Activated T-helper 1 cell treated with anti-CD3 and anti-CD28 coated beads, Interleukin-2, amount 50 U/mL, for 16 hours (primary cell): ENCODE measurements at places on chromosomes 7 and 10.

DNA sequence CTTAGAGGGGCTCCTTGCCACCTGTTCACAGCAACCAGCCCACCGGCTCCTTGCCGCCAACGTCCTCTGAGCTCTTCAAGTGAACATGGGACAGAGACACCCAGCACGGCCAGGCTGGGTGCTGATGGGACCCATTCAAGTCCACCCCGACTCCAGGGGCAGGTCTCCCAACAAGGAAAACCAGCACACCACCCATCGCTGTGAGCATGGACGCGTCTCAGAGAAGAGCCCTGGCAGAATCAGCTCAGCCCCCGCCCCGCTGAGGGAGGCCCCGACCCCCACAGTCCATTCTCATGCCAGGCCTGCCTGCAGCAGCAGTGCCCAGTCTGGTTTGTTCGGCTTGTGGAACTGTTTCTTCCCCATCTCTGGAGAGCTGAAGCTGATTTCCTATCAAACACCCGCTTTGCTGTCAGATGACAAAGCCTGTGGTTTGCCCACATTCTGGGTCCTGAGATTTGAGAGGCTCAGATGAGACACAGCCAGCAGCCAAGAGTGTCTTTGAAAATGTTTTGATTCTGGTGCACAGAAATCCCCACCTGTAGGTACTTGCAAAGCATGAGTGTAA is 216.6 kb downstream of the ZMYND11 start:
- no peak for DNase-seq

GRCh38 chr10:123777881-123778280 is 111.7 kb downstream of the GPR26 start:
- DNase-seq = no peak

DNA sequence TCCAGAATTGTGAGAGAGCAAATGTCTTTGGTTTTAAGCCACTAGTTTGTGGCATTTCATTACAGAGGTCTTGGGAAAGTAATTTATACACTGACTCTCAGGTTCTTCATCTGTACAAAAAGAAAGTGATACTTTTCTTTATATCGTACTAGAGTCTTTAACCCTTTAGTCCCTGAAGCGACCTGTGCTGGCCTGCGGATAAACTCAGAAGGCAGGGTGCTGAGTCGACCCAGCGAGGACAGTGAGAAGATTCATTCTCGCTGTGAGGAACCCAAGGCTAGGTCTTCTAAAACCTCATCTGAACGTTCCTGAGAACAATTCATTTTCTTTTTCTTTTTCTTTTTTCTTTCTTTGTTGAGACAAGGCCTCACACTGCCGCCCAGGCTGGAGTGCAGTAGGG is 514.2 kb upstream of the MGMT start:
- no peak for DNase-seq

GRCh38 chr10:44713307-44713706 is 197.8 kb upstream of the TMEM72 start:
- no peak for DNase-seq

GRCh38 chr7:133931053-133931452 is 196.1 kb upstream of the LRGUK start:
- no peak for DNase-seq

GRCh38 chr10:79342295-79342761 is 4.9 kb upstream of the PPIF start:
- no peak for DNase-seq

DNA sequence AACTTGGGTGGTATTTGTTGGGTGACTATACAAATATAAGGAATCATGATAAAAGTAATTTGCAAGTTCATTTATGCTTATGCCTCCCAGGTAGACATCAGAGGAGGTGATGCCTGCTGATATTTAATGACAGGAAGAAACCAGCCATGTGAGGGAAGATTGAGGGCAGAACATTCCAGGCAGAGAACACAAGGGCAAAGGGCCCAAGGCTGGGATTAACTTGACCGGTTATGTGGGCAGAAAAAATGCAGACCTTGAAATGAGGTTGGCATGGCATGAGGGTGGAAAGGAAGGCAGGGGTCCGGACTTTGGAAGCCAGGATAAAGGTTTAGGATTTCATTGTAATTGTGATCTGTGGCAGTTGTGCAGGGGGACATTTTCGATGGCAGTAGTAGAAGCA is 68.0 kb upstream of the MTPN start:
- DNase-seq = no peak

DNA sequence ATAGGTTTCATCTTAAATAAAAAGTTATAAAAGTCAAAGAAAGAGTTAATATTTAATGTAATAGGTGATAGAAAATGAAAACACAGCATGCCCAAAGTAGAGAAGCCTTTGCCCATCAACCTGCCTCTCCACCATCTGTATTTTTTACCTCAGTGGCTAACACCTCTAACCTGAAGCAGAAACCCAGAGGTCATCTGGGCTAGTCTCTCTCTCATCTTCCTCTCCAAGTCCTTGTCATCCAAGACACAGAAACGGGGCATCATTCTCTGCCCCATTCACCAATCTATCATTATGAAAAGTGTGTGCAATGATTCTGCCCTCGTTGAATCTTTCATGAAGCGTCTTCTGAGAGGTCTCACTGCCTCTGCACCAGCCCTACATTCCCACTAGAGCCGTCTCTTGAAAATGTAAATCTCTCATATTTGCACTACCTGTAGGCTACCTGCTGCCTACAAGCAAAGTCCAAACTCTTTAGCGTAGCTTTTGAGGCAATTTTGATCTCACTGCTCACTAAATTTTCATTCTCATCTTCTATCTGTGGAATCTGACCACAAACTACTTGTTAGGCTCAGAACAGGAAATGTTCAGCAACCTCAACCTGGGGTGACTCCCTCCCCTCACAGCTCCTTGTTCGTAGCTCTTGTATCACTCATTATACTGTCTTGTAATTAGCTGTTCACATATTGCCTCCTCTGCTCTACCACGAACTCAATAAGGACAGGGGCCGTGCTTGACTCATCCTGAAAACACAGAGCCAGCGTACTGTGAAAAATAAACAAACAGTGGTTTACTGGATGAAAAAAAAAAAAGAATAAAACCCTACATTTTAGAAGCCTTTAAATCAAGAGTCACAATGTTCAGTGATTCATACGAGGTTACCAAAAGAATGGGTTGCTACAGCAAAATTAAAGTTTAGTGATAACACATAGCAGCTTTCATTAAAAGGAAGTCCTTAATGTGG is 83.1 kb downstream of the CTNNA3 start:
- peak; percentile 18 for DNase-seq

DNA sequence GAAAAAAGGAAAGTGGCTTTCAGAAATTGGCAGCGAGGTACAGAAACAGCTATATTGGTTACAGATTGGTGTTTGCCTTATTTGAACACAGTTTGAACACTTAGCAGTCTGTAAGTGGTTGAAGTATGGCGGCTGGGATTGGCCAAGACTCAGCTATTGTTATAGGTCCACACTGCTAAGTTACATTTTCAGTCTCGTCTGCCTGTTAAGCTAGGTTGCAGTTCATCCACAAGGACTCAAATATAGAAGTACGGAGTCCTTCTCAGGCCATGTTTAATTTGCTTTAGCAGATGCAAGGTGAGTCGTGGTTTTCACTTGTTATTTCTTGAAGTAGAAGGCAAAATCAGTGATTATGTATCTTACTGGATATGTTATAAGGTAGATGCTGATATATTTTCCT is 73.1 kb downstream of the STK31 start:
- DNase-seq = no peak

DNA sequence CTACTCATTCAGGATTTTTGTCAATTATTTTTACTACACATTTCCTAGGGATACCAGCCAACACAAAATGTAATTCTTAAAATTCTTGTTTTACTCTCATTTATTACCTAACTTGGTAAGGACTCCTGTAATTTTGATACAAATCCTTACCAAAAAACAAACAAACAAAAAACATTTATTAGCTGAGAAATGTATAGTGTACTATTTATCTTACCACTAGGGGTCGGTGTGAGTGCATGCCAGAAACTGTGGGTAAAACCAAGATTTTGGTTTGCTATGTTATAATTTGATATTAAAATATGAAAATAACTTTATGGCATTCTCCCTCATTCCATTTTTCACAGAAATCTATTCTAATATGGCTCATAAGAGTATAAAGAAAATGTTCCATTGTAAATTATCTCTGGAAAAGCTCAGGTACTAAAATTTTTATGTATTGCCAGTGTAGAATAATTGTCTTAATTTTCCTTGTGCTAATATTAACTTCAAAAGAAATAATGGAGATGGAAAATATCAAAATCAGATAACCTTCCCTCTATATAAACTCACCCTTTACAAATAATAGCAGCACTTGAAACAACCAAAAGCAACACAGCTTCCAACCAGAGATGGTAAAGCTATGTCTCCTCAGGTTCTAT is 290.8 kb upstream of the PCDH15 start:
- DNase-seq = no peak

DNA sequence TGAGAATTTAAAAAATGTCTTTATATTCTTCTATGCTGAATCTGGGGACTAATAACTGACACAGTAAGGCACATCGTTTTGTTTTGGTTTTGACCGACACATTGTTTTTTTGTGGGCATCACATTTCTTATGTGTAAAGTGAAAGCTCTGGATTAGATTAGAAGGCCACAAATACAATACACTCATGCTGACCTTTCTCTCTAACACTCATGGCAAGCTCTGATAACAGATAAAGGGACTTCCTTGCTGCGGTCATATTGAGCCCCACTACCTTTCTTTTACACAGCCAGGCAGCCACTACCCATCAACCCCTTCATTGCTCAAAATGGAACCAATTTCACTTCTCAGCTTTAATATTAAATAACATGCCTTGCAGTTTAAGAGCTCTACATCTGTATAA is 26.0 kb downstream of the PPP1R3A start:
- no peak for DNase-seq

DNA sequence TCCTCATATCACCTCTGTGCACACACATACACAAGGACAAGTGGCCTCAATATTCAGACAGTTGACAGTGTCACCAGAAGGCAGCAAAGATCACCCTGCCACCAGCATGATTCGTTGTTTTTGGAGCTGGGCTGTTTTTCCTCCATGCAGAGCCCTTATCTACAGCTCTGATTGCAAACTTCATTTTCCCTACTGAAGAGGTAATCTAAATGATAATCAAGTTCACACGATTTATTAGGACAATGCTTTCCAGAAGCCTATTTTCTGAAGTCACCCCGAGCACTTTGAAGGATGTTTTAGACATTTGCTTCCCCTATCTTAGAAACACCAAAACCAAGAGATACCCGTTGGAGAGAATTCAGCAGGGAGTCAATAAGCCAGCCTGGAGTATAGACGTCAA is 46.0 kb upstream of the ADAM12 start:
- DNase-seq = no peak

- DNase-seq = no peak
These were observed 4.2 kb upstream of the OPN4 start for GRCh38 chr10:86650151-86650550.

GRCh38 chr10:1624240-1624639 is 113.1 kb downstream of the ADARB2 start:
- DNase-seq = no peak

DNA sequence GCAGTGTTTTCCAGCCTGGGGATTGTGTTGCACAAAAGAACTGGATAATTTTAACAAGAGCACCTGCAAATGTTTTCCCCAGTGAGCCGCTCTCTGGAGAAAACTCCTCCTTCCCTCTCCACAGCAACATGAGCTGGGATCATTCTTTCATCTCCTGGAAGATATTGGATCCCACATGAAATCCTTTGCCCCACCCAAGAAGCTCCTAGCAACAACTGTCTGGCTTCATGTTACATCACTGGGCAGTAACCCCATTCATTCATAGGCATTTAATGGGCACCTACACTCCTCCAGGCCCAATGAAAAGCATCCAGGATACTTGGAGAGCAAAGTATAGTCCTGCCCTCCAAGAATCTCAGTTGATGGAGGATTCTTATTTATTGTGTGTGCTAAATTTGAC is 27.2 kb downstream of the LSM5 start:
- no peak for DNase-seq

DNA sequence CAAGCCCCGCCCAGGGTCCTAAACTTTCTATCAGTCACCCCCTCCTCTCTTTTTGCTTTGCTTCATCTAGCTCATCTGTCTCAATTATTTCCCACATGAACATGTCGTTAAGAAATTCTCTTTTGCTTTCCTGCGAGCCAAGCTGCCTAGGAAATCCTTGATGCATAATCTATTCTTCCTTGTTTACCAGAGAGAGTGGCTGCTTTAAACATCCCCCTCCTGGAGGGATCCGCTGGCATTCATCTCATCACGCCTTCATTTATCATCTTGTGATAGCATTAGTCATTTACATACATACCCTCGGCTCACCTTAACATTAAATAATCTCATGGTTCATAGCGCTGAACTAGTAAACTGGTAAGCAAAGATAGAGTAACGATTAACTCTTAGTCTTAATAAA is 96.7 kb downstream of the ANK3 start:
- no peak for DNase-seq

- DNase-seq = no peak
These were observed 23.6 kb downstream of the FGFR2 start for GRCh38 chr10:121574519-121575166.

- DNase-seq = no peak
These were observed 74.6 kb downstream of the ORC5 start for GRCh38 chr7:104133238-104133637.

- no peak for DNase-seq
These were observed 51.9 kb downstream of the SLC29A4 start for GRCh38 chr7:5334671-5335070.

GRCh38 chr10:50972591-50972990 is 87.2 kb upstream of the A1CF start:
- no peak for DNase-seq

GRCh38 chr10:29256019-29256418 is 32.9 kb upstream of the LYZL1 start:
- DNase-seq = no peak

- DNase-seq = no peak
These were observed 327 bp upstream of the FIS1 start for GRCh38 chr7:101245147-101245668.

- DNase-seq = no peak
These were observed 58.8 kb upstream of the ABLIM1 start for GRCh38 chr10:114716811-114717404.

DNA sequence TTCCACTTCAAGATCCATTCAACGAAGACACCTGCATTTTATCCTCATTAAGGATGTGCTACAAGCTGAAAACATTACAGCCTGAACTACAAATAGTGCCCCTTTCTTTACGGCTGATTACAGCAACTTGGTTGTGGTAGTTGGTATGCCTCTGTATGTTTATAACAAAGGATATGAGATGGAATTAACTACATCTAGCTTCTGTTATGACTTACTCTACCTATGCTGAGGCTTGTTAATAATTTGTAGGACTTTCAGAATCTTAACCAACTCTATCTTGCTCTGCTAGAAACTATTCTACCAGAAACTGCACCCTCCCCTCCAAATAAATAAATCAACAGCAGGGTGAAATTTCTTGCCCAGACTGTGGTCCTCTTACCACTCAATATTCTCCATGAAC is 448.1 kb downstream of the GRM8 start:
- no peak for DNase-seq

- no peak for DNase-seq
These were observed 34.7 kb downstream of the ENTPD7 start for GRCh38 chr10:99693933-99694583.

- DNase-seq = no peak
These were observed 9.0 kb downstream of the TAS2R40 start for GRCh38 chr7:143230602-143231457.

GRCh38 chr7:105185290-105186010 is 171.4 kb downstream of the KMT2E start:
- no peak for DNase-seq

- no peak for DNase-seq
These were observed 27.0 kb downstream of the TASOR2 start for GRCh38 chr10:5711642-5712041.

- no peak for DNase-seq
These were observed 379.6 kb downstream of the ARL4A start for GRCh38 chr7:13067036-13067435.
